ENCODE measurements at places on chromosomes 4 and X.

DNA sequence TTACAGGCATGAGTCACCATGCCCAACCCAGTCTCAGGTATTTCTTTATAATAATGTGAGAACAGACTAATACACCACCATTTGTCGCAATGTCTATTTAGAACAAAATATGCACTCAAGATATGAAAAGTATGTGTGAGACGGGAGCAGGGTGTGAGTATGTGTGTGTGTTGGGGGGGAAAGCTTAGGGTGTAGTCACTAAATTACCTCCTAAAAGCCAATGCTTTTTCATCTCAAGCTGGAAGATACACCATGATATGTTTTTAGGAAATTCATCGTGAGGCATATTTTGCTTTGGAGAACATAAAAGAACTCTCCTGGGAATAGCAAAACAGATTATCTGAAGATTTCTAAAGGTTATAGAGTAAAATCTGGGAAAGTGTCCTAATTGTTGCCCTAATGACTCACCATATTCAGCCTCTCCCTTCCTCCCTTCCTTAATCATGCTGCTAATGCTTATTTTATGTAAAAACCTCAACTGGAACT is 262.7 kb downstream of the PDHA2 start:
- DNase-seq, result no peak

GRCh38 chr4:73453701-73454005 is 17.6 kb downstream of the AFP start:
- no peak for DNase-seq

- peak; percentile 21 for DNase-seq
Observed at GRCh38 chr4:81466841-81467671, 4.7 kb downstream of the RASGEF1B start.

DNA sequence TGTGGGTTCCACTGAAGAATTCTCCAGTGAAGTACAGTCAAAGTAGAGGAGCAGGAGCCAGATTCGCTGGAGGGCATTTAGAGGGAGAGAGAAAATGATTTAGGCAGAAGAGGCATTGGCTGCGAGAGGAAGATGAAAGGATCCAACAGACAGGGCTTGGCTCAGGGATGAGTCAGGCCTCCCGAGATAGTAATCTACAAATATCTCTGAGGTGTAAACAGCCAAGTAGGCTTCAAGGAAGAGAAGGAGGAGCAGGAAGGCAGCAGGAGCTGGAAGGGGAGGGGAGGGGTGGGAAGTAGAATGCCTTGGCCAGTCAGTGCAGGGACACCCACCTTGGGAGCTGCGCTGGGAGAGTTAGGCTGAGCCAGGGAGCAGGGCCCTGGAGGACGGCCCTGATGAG is 55.5 kb downstream of the PJA1 start:
- no peak for DNase-seq

GRCh38 chr4:159008671-159009070 is 94.2 kb upstream of the RAPGEF2 start:
- no peak for DNase-seq

- no peak for DNase-seq
Observed at GRCh38 chrX:42505016-42505415, 272.9 kb downstream of the PPP1R2C start.

DNA sequence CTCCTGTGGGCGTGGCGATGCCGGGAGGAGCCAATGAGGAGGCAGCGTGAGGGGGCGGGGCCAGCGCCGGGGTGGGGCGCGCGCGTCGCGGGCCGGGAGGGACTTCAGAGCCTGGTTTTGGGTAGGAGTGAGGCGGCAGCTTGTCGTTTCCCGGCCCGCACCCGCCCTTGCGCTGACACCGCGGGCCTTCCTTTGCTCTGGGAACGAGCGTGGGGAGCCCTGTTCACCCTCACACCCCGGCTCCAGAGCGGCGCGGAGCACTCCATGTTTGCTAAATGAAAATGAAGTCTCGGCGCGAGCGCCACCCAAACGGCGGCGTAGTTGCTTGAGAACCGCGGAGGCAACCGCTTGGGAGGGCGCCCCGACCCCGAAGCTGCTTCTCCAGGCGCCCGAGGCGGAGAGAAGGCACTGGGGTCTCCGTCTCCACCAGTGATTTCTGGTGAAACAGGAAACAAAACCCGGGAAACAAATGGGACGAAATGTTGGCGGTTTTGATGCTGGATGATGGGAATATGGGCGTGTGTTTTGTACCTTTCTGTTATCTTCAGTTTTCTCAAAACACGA is 497 bp upstream of the GRPEL1 start:
- DNase-seq, result peak; percentile 100

- DNase-seq, result no peak
Observed at GRCh38 chr4:2361366-2362265, 56.8 kb downstream of the ZFYVE28 start.

- DNase-seq, result no peak
Observed at GRCh38 chr4:3440011-3440410, 1.8 kb upstream of the HGFAC start.

DNA sequence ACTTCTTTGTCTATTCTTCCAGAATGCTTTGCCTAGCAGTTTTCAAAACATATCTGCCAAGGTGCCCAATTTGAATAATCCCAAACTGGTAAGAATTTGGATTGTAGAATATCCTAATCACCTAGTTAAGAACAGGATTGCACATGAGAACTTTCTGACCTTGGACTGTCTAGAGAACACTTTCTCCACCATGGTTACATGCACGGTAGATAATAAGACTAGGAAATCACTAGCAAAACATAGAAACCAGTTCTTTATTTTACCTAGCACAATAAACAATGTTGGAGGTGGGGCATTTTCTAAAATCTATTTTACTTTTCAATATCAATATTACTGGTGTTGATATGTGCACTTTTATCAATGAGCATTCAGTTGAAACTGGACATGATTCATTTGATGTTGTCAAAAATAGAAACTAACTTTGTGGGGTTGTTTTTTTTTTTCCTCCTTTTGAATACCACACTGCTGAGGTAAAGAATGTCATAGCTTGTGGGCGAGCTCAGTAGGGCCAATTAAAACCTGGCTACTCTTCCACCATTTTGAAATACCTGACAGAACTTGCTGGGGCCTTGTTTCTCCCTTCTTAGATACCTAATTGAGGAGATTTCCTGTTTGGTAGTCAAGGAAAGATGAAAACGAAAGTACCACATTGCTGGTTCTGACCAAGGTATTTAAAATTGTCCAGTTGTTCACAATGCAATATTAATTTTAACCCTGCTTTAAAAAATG is 10.4 kb downstream of the MID1IP1 start:
- DNase-seq, result no peak

- DNase-seq, result no peak
Observed at GRCh38 chr4:26083987-26084386, 170.0 kb downstream of the SMIM20 start.

DNA sequence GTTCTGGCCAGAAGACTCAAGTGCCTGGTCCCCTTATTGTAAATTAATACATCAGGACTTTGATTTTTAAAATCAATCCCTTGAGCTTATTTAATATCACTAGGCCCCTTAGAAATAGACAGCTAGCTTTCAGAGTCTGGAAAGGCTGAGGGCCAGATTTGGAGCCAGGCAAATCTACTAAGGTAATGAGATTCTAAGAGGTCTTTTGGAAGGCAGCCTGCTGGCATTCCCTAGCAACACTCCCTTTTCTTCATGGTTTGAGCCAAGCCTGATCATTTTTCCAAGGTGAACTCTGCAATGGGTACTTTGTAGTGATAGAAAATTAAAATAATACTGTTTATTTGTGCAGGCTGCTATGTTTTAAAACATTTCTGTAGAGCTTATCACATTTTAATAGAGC is 378.5 kb downstream of the FAT4 start:
- no peak for DNase-seq

GRCh38 chr4:80253510-80253909 is 13.0 kb upstream of the FGF5 start:
- DNase-seq, result no peak

- DNase-seq, result no peak
Observed at GRCh38 chr4:87322754-87323153, at the start of gene HSD17B13. Gene HSD17B13, minus strand, starts transcription at chr4:87322882. Its CDS starts 41 bp downstream, at chr4:87322841.

GRCh38 chrX:2677764-2678163 is 13.3 kb upstream of the CD99 start:
- no peak for DNase-seq

DNA sequence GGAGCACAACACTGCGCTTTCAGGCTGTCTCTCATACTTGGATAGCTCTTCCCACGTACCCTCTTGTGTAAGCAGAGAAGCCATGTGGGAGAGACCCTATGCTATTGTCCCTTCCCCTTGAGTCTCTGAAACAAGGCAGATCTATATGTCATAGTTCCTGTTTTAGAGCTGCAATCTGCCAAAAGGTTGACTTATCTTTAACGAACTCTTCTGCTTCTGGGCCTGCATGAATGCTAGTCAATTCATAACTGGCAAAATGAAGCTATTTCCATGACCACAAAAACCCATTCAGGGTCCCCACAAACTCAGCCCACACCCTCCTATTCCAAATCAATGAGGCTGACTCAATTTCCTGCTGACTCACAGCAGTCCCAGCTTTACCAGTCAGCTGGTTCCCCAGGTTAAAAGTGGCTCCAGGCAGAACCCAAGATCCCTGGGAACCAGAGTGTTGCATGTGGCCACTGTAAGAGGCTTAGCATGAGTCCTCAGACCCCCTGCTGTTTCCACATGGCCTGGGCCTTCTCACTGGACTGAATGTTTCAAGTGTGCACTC is 25.3 kb upstream of the SOD3 start:
- DNase-seq, result no peak

- no peak for DNase-seq
Observed at GRCh38 chrX:68763481-68763880, 65.3 kb upstream of the EFNB1 start.

DNA sequence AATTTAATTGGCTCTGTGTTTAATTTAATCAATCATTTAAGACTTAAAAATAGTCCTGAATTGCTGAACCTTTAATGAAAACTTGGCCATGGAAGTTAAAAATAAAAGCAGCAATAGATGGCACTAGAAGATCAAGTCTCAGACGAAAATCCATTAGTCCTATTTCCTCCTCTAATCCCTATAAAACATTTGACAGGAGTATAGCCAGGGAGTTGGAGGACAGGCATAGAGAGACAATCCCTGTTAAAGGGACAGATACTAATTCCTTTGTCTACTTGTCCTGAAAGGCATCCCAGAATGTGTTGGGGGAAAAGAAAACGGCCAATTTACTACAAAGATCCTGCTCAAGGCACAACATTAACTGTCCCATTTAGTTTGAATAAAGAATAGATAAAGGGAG is 276.3 kb upstream of the TACR3 start:
- DNase-seq, result no peak

GRCh38 chrX:131741103-131741581 is 197.3 kb downstream of the OR13H1 start:
- no peak for DNase-seq

DNA sequence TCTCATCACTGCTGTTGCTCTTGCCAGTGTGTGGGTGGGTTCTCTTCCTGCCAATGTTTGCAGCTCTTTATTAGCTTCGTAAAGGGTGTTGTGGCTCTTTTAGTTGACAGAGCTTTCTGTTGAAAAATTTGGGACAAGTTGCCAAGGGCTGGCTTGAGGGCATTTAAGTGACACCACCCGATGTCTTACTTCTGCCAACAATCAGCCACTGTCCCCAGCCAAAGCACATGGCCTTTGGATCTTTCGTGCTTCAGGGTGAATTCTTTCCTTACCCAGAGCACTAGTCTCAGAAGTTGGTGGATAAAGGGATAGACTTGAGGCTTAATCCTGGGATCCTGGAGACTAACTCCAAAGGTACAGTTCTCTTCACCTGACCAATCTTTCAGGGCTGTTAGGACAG is 113.6 kb downstream of the SOX3 start:
- no peak for DNase-seq

DNA sequence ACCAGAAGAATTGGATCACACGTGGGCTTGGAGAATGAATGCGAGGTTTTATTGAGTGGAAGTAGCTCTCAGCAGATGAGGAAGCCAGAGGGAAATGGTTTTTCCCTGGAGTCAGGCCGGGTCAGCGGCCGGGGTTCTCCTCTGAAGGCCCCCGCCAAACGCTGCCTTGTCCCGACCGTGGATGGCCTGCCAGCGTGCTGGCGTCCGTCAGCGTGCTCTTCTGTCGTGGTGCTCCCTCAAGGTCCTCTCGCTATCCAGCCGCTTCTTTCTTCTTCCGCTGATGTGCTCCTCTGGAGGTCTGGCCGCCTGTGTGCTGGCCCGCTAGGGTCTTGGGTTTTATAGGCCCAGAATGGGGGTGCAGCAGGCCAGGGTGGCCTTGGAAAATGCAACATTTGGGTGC is 632.2 kb downstream of the TRAM1L1 start:
- no peak for DNase-seq

GRCh38 chr4:37685823-37686372 is 278 bp downstream of the RELL1 start:
- peak; percentile 42 for DNase-seq

DNA sequence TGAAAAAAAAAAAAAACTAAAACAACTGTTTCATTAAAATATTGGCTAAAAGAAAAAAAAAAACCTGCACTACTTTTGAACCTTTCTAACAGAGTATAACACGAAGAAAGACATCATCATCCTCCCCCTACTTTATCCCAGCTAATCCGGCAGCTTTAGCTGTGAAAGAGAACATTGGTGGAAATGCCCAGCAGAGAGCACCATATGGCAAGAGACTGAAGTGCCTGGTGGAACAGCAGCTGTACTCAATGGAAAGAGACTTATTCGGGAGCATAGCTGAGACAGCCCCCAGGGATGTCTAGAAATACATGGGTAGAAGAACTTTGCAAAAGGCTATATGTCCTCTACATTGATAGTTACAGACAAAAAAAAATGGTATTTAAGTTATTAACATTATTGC is 30.3 kb downstream of the STPG2 start:
- no peak for DNase-seq

GRCh38 chrX:49166914-49167739 is 4.6 kb downstream of the MAGIX start:
- peak; percentile 58 for DNase-seq

DNA sequence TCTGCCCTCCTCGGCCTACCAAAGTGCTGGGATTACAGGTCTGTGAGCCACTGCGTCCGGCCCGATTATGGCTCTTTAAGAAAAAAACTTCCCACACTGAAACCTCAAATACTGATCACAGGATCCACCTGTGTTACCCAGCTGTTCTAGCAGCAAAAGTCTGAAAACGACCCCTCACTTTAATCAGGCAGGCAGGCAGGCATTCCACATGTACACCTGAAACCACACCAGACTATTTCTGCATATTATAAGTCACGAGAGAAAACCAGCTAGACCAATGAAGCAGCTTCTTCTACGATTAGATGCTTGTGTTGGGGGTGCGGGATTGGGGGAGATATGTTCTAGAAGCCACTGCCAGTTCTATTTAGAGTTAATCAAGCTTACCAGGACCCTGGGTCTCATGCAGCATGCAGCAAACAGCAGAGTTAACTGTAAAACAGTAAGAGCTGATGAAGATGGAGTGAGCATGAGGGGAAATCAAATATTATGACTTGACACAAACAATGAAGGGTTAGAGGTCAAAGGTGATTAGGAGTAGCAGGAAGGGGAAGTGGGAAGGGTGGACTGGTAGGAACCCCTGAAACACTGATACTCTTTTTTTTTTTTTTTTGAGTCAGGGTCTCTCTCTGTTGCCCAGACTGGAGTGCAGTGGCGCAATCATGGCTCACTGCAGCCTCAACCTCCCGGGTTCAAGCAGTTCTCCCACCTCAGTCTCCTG is 18.9 kb upstream of the NKRF start:
- DNase-seq, result no peak

- DNase-seq, result no peak
Observed at GRCh38 chr4:175440786-175441185, 371.3 kb downstream of the GPM6A start.

GRCh38 chrX:24646006-24646405 is 1.1 kb downstream of the PCYT1B start:
- DNase-seq, result no peak

Measured in activated effector memory CD4-positive, alpha-beta T cell treated with Interleukin-2 at 50 U/mL for 16 hours (primary cell).